ENCODE measurements at places on chromosomes 1 and 21.

- DNase-seq, result peak; percentile 66
These were observed 55.7 kb upstream of the CD1D start for GRCh38 chr1:158124999-158125398.

DNA sequence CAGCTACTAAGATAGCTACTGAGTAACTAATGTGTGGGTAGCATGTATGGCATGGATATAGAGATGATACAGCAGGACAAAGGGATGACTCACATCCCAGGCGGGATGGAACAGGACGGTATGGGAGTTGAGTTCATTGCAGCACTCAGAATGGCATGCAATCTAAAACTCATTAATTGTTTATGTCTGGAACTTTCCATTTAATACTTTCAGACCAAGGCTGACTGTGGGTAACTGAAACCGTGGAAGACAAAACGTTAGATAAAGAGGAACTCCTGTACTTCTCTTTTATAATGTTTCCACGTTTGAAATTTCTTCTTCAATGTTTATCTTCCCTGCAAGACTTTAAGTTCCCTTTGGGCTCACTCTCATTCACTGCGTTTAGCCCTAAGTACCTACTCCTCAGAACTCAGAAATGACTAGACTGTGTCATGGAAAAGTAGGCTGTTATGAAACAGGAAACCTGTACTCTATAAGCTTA is 151.9 kb downstream of the MAGI3 start:
- DNase-seq, result no peak

GRCh38 chr1:165173409-165173808 is 183.1 kb downstream of the LMX1A start:
- no peak for DNase-seq

- DNase-seq, result no peak
These were observed 36.9 kb downstream of the FBXO2 start for GRCh38 chr1:11617314-11617713.

- DNase-seq, result no peak
These were observed 62.5 kb upstream of the TRAPPC10 start for GRCh38 chr21:43949499-43950208.

GRCh38 chr1:53482441-53483153 is 23.4 kb downstream of the DMRTB1 start:
- no peak for DNase-seq

- DNase-seq, result no peak
These were observed 68.4 kb downstream of the GDAP2 start for GRCh38 chr1:117860896-117861610.

GRCh38 chr21:44778094-44778493 is 23.5 kb downstream of the UBE2G2 start:
- no peak for DNase-seq

- DNase-seq, result no peak
These were observed 21.6 kb upstream of the SLAMF6 start for GRCh38 chr1:160544647-160545046.

DNA sequence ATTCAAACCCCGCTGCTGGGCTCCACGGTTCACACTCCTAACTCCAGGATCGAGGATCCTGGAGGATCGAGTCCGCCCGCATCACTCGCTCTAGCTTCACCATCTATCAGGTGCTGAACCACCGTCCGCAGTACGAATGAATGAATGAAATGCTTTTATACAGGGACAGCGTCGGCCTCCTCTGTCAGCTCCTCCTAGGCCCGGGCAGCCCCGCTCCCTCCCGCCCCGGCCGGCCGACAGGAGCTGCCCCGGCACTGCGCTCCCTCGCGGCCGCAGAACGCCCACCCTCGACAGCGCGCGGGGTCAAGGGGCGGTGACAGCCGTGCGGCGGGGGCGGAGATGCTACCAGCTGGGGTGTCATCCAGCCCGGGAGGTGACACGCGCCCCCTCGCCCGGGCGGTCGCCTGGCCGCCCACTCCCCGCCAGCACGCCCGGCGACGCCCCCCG is 520 bp downstream of the ZBTB17 start:
- peak; percentile 82 for DNase-seq

GRCh38 chr1:66412704-66413103 is 121.2 kb upstream of the SGIP1 start:
- no peak for DNase-seq

DNA sequence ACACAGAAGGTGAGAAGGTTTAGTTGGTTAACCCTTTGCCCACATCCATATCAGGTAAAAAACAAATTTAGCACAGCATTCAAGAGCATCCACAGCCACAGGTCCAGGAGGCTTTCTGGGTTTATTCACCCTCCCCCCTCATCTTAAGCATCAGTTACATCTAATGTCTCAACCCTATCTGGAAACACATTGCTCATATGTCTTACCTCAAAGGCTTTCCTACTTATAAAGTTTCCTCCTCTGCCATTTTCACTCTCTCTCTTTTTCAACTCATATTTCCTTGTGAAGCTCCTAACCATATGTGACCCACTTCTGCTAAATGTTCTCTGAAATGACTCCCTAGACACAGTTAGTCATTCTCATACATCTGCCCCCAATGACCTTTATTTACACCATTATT is 47.9 kb upstream of the RUNX1 start:
- no peak for DNase-seq

- DNase-seq, result no peak
These were observed 20.5 kb downstream of the FCRL4 start for GRCh38 chr1:157577420-157577819.

- no peak for DNase-seq
These were observed 6.1 kb downstream of the ATP1A1 start for GRCh38 chr1:116379057-116379630.

DNA sequence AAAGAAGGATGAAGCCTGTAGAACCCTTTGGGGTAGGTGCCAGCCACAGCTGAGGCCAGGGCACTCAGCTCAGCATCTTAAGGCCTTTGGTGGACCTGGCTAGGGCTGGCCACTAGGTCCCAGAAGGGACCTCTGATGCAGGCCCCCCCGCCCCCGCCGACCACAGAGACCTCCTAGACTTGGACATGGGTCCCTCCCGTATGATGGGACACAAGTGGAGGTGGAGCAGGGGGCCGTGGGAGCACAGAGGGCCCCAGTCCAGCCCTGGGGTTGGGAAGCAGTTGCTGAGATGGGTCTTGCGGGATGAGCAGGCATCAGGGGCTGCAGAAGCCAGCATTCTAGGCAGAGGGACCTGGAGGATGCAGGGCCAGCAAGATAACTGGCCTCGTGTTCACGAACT is 3.2 kb downstream of the B4GALT2 start:
- DNase-seq, result no peak

DNA sequence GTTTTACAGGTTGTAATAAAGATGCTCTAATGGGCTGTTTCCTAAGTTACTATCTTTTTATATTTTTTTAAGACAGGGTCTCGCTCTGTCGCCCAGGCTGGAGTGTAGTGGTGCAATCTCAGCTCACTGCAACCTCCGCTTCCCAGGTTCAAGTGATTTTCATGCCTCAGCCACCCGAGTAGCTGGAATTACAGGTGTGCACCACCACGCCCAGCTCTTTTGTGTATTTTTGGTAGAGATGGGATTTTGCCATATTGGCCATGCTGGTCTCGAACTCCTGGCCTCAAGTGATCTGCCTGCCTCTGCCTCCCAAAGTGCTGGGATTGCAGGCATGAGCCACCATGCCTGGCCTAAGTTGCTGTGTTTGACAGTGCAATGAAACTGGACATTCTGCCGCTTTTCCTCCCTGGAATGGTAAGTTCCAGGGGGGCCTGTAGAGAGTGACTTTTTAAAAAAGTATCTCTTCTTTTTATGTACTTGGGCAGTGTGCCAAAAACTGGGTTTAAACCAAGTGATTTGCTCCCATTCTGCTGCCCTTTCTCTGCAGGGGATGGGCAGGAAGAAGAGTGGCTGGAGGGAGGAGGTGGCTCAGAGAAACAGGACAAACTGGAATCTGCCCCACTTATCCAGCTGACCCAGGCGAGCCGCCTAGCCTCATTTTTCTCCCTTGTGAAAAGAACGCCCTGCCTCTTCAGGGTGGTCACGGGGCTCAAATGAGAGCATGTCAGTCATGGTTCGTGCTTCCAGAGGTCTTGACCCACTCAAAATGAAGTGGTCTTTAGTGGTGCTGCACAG is 2.3 kb downstream of the SLC37A1 start:
- no peak for DNase-seq

DNA sequence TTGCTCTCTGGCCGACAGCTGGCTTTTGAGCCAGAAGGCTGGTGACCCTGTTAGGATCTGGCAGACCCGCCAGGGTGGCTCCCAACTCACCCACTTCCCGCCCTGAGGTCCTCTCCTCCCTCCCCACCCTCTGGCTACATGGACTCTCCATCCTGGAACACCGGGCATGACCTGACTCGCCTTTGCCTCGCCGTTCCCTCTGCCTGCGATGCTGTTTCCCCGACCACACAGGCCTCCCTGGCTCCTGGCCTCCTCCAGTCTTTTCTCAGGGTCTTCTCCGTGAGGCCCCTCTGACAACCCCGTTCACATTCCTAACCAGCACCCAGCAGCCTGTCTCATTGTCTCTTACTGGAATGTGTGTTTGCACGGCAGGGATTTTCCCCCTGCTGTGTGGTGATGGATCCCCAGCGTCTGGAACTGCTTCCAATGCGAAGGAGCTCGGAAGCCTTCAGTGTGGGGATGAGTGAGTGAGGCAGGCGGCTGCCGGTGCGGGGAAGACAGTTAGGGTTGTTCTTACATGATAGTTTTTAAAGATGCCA is 46.0 kb upstream of the POFUT2 start:
- DNase-seq, result no peak

GRCh38 chr1:155124503-155125463 is 2.9 kb upstream of the EFNA1 start:
- DNase-seq, result no peak

DNA sequence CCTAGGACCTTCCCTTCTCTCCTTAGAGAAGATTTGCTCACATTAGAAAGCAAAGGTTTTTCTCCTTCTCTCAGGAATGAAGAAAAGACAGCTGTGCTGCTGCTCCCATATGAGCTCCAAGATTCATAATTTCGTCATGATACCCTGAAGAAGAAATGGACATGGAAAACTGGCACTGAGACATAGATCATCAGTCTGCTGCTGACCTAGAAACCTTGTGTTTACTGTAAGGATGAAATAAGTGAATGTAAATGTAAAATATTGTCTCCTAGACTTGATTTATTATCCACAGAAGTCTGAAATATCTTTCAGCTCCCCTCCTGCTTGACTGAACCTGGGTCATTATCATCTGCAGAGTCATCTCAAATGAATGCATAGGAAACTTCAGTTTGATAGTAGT is 77.9 kb downstream of the ZC3H11B start:
- DNase-seq, result no peak

GRCh38 chr21:29462479-29462878 is 163.8 kb downstream of the BACH1 start:
- DNase-seq, result no peak

DNA sequence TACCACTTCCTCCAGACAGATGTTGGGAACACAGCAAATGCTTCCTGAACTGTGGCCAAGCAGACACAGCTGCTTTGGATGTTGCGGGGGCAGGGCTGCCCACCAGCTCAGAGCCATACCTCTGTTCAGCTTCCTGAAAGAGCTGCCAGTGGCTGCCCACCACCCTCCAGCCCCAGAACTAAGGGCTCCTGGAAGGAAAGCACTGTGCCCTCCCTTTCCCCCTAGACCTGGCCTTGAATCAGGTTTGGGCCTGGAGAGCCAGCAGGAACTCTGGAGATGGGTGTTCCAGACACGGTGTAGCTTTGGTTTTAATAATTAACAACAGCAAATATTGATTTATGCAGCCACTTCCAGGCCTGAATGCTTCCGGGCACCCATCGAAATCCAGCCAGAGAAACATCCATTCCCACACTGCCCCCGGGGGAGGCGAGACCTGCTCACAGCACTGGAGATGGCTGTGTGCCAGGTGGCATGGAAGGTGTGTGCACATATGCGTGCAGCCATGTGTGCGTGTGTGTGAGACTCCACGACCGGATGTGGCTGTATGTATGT is 45.7 kb downstream of the RAP1GAP start:
- DNase-seq, result no peak
